ENCODE measurements at places on chromosomes 5 and 9.

DNA sequence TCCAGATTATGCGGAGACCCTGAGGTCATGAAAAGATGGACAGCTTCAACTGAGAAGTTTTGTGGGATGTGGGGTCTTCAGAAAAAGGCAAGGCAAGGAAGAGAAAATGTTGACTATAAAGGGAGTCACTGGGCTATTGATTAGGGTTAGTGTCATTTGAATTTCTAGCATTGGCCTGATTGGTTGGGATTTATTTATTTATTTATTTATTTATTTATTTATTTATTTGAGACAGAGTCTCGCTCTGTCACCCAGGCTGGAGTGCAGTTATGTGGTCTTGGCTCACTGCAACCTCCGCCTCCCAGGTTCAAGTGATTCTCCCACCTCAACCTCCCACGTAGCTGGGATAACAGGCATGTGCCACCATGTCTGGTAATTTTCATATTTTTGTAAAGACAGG, 279.7 kb downstream of the NTRK2 start:
- no peak for DNase-seq

DNA sequence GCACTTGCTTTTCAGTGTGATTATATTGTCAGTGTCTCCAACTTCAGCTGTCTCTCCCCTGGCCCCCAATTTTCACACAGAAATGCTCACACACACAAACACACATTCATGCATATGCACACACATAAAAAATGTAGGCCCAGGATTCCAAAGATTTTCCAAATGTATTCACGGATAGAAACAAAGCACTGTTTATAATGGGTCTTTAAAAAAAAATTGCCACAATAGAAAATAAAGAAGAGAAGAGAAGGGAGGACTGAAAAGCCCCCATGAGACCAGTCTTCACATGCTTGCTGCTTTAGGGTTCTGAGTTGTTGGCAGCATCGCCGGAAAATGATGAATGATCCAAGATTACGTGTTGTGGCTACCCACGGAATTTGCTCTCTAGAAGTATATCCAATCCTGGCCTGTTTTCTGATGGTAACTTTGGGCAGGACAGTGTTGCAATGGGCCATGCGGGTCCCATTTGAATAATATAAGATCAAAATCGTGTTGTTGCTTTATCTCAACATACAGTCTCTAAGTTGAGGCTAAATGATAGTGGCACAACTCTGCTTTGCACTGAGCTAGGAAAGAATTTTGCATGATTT, 36.2 kb upstream of the ACO1 start:
- DNase-seq, result no peak

DNA sequence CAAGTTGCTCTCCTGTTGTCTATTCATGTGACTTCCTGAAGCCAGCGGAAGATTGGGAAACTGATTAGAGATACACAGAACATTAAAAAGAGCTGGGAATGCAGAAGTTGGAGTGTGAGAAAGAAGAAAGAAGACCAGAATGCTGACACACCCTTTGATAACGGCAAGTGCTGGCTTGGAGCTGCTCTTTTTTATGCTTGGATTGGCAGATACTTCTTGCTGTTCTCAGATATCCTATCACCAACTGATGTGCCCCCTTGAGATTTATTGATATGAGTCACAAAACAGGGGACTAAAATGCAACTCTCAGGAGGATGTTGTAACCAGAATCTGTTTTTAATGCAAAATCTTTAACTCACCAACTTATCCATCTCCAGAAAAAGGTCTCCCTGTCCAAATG, 56.0 kb upstream of the ASTN2 start:
- DNase-seq, result no peak

DNA sequence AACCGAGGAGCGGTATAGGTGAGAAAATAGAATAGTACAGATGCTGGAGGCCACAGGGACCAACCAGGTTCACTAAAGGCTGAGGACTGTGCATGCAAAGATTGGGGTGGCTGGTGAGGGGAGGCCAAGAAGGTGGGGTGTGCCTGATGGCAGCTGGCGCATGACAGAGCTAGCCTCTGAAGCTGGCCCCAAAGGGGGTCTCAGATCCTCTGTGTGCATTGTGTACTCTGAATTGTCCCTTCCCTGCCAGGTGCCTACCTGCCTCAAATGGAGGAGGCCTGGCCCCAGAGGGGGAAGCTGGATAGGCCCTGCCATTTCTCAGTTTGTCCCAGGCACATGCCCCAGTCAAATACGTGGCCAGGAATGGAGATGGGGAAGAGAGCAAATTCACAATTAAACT, 63.1 kb downstream of the CRB2 start:
- no peak for DNase-seq

DNA sequence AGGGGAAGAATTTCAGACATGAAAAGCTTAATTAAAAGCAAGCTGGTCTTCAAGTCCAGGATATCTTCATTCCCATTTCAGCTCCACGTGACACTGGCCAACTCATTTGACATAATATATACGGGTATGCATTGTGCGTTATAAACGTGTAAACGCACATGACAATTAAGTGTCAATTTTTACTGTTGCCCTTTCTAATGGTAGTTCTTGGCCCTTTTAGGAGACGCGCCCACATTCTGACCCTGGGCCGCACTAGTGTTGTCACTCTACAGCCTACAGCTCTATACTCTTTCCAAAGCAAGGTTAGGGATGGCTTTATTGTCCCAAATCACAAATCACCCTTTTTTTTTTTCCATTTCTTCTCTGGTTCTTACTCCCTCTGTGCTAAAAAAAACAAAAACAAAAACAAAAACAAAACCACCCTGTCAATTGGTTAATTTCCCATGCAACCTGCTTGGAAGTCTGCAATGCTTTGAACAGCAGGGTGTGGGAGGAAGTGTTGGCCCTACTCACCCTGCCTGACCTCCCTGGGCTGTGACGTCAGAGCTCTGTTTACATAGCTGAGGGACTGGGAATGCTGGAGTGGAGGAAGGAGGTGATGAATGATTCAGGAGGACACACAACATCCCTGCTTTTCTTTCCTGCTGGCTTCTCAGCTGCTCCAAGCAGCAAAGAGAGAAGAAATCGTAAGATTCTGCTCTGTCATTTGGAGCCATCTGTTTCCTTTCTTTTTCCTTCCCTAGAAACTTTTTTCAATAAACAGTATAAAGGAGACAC, 19.3 kb downstream of the RFK start:
- peak; percentile 38 for DNase-seq

DNA sequence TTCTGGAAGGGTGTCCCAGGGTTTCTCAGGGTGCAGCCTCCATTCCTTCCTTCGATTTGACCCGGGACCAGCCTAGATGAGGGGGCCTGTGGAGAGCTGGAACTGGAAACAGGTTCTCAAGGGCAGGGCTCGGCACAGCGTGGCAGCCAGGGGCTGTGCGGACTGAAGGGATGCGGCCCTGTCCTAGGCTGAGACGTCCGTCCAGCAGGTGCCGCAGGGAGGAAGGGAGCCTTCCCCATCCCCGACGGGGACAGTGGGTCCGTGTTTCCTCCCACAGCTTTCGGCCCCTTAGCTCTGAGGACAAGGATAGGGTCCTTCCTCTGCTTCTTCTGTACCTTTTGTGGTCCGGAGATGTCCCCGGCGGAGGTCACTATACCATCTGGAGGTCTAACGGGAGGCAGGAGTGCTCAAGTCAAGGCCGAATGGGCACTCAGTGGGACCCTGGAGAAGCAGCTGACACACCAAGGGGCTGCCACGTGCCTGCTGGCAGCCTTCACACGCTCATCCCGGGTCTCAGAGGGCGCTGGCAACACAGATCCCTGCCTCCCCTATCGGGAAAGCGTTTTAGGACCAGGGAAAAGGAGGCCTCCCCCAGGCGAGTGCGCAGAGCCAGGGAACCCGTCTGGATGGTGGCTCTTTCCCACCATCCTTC, 49.9 kb downstream of the USP20 start:
- DNase-seq, result peak; percentile 29

GRCh38 chr5:96969366-96969765, 33.5 kb downstream of the LNPEP start:
- DNase-seq, result no peak

DNA sequence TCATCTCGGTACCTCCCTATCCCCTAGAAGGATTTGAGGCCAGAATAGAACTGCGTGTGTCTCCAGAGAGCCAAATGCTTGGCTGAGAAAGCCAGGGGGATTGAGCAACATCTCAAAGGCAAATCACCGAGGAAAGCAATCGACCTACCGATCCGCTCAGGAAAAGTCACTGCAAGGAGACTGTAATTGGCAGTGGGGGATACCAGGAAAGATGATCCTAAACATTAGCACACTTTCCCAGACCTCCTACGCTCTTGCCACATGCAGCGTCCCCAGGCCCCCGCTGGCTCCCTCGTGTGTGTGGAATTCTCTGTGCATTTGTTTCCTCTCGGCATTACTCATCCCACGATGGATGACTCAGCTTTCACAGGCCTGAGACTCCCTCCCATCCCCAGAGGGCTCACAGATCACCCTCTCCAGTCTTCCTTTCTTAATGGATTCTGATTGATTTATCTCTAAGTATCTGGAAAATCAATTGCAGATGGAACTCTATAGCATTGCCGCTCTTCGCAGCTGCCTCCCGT, 82.2 kb upstream of the ICE1 start:
- no peak for DNase-seq

- no peak for DNase-seq
Observed at GRCh38 chr9:136007934-136008692, 46.9 kb upstream of the UBAC1 start.
